ENCODE measurements at places on chromosomes 11 and 22.

GRCh38 chr11:44989831-44990566, 39.3 kb upstream of the TP53I11 start:
- no peak for DNase-seq

GRCh38 chr11:873706-874105, 31.1 kb downstream of the TSPAN4 start:
- DNase-seq: no peak

GRCh38 chr11:131483877-131484276, 113.5 kb downstream of the NTM start:
- DNase-seq: no peak

GRCh38 chr11:27473017-27473406, 422 bp upstream of the LGR4 start:
- no peak for DNase-seq

DNA sequence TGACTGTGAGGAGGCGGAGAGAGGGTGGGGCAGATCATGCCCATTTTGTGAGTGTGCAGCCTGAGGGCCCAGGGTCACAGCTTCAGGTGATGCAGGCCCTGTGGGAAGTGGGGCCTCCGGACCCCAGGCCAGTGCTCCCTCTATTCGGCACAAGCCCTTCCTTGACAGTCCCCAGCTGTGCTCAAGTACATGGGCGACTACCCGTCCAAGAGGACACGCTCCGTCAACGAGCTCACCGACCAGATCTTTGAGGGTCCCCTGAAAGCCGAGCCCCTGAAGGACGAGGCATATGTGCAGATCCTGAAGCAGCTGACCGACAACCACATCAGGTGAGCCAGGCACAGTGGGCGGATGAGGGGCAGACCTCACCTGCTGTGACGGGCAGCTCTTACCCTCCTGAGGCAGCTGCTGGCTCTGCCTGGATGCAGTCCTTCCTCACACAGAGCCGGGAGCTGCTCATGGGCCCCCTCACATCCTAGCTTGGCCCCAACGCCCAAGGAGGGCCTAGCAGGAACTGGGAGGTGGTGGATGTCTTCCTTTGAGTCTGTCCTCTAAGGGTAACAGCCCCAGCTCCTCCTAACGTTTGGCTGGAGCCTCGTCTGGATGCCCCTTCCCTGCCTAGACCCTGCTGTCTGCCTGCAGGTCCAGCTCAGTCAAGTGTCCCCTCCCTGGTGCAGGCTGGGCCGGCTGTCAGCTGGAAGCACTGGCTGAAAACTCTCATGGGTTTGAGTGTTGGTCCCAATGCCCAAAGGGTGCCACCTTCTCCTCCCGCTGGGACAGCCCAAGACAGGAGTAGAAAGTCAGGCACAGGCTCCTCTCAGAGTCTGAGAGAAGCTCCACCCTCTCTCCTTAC, 76.1 kb downstream of the MYO7A start:
- DNase-seq: no peak

DNA sequence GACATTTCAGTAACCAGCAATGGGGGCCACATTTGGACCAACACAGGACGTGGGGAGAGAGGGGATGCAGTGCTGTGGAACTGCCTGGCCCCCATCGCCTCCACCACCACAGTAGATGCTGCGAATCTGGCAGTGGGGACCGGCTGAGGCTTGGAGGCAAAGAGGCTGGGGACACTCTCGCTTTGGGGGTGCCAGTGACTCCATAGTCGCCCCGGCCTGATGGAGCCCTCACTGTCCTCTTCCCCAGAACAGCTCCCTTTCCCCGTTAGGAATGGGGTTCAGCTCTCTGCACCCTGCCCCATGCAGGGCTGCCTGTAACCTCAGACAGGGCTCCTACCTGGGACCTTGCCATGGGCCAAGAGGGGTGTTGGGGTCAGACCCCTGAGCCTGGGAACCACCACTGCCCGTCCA, 1.8 kb upstream of the MUC2 start:
- DNase-seq: no peak

DNA sequence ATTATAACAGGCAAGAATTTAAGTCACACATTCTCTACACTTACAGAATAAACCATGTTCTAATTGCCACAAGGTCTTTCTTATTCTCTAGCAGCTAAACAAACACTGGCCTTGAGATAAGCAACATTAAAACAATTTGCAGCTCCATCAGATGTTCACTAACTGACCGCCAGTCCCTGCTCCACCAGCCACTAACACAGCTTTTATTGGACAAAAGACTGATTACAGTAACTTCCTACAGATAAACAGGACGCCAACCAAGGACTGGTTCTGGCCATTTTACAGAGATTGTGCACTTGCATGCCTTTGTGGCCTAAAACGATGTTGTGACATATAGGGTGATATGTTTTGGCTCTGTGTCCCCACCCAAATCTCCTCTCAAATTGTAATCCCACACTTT, 388.9 kb upstream of the LRRC4C start:
- DNase-seq: no peak

DNA sequence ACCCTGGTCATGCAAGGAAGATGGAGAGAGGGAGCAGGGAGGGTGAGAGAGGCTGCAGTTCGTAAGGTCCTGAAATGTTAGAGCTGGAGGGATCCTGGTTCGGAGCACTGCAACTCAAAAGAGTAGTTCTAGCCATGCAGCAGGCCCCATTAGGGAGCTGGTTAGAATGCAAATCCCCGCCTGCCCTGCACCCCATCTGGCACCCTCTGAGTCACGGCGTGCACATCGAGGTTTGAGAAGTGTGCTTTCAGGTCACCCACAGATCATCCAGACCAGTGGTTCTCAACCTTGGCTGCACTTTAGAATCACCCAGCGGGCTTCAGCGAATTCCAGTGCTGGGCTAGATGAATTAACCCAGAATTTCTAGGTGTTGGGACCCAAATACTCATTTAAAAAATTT, 48.2 kb downstream of the ST3GAL4 start:
- no peak for DNase-seq

DNA sequence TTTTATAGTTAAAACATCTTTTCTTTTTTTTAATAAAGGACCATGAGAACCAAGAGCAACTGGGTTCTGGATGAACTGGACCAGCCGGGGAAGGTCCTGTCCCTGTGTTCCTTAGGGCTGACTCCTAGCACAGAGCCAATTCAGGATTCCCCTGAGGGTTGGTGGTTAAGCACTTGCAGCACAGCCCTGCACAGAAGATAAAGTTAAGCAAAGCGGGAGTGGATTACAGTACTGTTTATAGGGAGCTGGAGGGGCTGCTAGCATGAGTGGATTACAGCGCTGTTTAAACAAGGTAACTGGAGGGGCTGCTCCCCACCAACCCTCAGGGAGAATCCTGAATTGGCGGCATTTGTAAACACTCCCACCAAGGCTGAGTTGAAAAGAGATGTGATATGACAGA, 90.6 kb downstream of the CELSR1 start:
- no peak for DNase-seq

GRCh38 chr11:45535033-45535432, 130.4 kb downstream of the CHST1 start:
- no peak for DNase-seq

- no peak for DNase-seq
Measured at GRCh38 chr22:28137036-28137435, 218.0 kb upstream of the PITPNB start.

DNA sequence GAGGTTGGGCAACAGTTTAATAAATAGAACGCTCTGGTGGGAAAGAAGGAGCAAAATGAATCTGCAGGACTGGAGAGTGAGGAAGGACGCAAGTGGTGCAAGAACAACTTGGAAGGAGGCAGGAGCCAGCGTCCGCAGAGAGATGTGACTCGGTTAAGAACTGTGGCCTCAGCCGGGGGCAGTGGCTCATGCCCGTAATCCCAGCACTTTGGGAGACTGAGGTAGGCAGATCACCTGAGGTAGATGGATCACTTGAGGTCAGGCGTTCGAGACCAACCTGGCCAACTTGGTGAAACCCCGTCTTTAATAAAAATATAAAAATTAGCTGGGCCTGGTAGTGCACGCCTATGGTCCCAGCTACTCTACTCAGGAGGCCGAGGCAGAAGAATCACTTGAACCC, 319.7 kb downstream of the LARGE1 start:
- DNase-seq: no peak

All from activated CD4-positive, alpha-beta T cell treated with anti-CD3 and anti-CD28 coated beads, Interleukin-2, amount 50 U/mL, for 16 hours (primary cell).